ENCODE measurements at places on chromosomes 7 and 10. TPM values are rescaled to one million over a fixed set of nuclear protein-coding genes. Genes with fewer than 3 reads are reported as not detected.

The MMRN2 gene
- 7.4 TPM for total RNA-seq

DNA sequence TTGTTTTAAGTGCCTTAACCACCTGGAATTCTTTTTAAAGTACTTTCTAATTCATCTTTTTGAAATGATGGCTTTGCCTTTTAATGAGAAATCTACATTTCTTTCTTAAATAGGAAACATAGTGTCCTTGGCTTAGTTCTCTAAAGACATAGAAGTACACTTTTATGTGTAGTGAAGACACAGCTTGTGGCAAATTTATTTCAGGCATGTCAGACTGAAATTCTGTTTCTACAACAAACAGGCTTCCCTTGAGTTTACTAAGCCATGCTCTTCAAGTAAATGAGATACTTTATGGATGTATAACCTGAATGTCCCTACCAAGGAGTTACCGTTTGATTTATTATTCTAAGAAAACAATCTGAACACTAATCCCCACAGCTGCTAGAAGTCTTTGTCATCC, 136.9 kb upstream of the MAGI2 start:
- H3K4me3 ChIP-seq = no peak overlapping the region
- no peaks in the 10 kb centered on the region for H3K4me1 ChIP-seq
- H3K27me3 ChIP-seq = no peaks in the 10 kb centered on the region
- DNase-seq = no peak
- no peak overlapping the region for H3K27ac ChIP-seq

GRCh38 chr10:122688293-122688989, 11.2 kb downstream of the C10orf120 start:
- H3K4me3 ChIP-seq = no peak overlapping the region
- DNase-seq = no peak
- no peaks in the 10 kb centered on the region for H3K4me1 ChIP-seq
- no peak overlapping the region for H3K27ac ChIP-seq
- no peaks in the 10 kb centered on the region for H3K27me3 ChIP-seq

DNA sequence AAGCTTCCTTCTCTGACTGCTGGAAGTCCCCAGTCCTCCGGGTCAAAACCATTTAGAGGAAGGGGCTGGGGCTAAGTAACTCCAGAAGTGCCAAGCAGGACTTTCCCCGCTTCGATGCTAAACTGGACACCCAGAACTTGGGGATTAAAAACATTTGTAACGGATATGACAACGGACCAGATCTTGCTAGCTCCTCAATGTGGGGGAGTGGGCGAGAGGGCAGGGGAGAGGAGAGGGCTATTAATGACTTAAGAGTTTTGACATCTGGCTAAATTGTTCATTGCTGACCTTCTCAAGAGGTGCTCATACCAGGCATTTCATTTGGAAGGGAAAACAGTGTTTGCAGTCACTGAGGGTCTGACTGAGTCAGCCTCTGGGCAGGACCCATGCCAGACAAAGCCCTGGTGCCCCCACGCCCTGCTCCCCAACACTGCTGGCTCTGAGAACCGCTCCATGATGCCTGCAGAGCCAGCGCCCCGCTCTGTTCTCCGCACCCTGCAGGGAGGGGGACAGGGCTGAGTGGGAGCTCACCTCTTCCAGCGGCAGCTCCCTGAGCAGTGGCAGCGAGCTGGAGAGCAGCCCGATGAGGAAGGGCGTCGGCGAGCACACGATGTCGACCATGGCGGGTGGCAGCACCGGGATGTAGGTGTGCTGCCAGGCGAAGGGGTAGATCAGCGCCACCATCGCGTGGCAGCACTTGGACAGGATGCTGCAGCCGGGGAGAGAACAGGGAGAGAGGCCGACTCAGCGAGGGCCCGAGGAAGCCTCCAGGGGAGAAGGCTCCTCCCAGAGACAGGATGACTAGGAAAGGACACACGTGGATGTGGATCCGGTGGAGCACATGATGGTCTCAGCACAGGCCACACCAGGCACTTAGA, 47.7 kb upstream of the MKRN1 start:
- H3K4me3 ChIP-seq = no peak overlapping the region
- no peak for DNase-seq
- no peaks in the 10 kb centered on the region for H3K4me1 ChIP-seq

DNA sequence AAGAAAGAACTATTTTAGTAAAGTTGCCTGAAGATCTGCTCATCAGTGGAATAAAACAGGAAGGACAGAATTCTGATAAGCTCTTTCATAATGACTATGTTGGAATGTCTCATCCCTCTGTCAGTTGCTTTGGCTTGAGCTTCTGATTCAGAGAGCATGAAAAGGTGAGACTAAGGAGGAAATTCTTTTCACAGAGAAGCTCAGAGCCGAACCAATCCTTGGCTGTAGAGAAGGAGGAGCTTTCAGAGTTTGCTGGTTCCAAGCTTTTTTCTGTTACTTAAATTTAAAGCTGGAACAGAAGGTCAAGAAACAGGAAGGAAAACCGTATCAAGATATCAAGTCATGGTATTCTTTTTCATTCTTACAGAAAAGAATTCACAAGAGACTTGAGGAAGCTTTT, 24.0 kb downstream of the GSTO2 start:
- H3K27me3 ChIP-seq = no peaks in the 10 kb centered on the region
- no peak overlapping the region for H3K4me3 ChIP-seq
- H3K27ac ChIP-seq = no peak overlapping the region
- no peak for DNase-seq
- H3K36me3 ChIP-seq = no peaks in the 10 kb centered on the region

DNA sequence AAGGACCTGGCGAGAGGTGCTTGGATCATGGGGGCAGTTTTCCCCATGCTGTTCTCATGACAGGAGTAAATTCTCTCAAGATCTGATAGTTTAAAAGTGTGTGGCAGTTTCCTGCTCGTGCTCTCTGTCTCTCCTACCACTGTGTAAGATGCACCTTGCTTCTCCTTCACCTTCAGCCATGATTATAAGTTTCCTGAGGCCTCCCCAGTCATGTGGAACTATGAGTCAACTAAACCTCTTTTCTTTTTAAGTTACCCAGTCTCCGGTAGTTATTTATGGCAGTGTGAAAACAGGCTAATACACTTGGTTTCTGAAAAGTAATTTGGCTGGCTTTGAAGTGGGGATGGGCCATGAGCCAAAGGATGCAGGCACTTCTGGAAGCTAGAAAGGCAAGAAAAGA, 268.0 kb upstream of the KAT6B start:
- H3K4me1 ChIP-seq = no peaks in the 10 kb centered on the region
- no peak overlapping the region for H3K4me3 ChIP-seq
- H3K27ac ChIP-seq = no peak overlapping the region
- no peak for DNase-seq
